ENCODE measurements at places on chromosomes 2 and 18. TPM values are rescaled to one million over a fixed set of nuclear protein-coding genes. Genes with fewer than 3 reads are reported as not detected.
A peak's percentile ranks its signal among the peaks of the same experiment; 100 is the strongest.

GRCh38 chr2:22027345-22028005 is 903.7 kb downstream of the TDRD15 start:
- no peak for DNase-seq

Gene ADD2
- total RNA-seq, result 24.5 TPM

Gene FBXO15
- total RNA-seq, result 2.1 TPM

GRCh38 chr2:81283081-81283480 is 978.5 kb upstream of the LRRTM1 start:
- DNase-seq, result no peak

GRCh38 chr2:108377815-108378630 is at the start of gene SULT1C4:
Gene SULT1C4 (plus strand): TSS chr2:108377954. CDS start chr2:108378338, 384 bp downstream.
- DNase-seq, result no peak

Gene NOSTRIN
- total RNA-seq, result not detected

GRCh38 chr2:145682546-145683157 is 1162.7 kb upstream of the ZEB2 start:
- DNase-seq, result no peak

DNA sequence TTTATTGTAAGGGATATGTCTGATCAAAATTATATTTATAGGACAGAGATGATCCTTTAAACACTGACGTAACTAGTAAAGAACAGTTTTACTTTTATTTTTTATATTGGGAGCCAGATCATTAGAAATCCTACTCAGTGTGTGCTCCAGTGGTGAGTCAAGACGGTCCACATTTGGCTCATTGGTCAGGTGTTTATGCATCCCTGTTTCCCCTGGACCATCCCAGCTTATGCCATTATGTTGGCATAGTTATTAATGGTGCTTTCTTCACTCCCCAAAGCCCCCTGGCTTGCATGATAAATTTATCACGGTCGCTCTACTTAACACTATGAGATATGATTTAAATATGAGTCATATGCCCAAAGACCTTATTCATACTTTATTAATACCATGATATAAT is 293.4 kb downstream of the XIRP2 start:
- DNase-seq, result no peak

DNA sequence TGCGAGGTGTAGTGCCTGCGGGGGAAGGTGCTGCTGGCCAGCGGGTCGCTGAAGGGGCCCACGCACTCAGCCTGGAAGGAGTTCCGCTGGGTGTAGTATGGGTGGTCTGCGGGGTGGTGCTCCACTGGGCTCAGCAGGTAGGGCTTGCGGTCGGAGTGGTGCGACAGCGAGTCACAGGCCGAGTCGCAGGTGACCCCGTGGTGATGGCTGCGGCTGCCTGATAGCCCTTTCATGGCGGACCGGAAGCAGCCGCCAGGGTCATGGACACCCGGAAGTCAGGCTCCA is 429.8 kb downstream of the TGIF1 start:
- no peak for DNase-seq

DNA sequence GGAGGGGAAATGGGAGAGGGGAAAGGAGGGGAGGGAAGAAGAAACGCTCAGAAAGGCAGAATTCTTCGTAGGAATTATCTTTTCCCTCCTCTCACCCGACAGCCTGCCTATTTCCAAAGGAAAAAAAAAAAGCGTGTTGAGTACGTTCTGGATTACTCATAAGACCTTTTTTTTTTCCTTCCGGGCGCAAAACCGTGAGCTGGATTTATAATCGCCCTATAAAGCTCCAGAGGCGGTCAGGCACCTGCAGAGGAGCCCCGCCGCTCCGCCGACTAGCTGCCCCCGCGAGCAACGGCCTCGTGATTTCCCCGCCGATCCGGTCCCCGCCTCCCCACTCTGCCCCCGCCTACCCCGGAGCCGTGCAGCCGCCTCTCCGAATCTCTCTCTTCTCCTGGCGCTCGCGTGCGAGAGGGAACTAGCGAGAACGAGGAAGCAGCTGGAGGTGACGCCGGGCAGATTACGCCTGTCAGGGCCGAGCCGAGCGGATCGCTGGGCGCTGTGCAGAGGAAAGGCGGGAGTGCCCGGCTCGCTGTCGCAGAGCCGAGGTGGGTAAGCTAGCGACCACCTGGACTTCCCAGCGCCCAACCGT is at the start of gene GAD1:
Gene GAD1, plus strand, starts transcription at position 384 of the 589 bp plus-strand sequence. CDS start 1,705 bp downstream, outside the sequence.
- peak; percentile 81 for DNase-seq

Gene MAL
- 59.2 TPM for total RNA-seq

GRCh38 chr2:54194761-54195750 is 61.0 kb downstream of the TSPYL6 start:
- DNase-seq, result no peak

DNA sequence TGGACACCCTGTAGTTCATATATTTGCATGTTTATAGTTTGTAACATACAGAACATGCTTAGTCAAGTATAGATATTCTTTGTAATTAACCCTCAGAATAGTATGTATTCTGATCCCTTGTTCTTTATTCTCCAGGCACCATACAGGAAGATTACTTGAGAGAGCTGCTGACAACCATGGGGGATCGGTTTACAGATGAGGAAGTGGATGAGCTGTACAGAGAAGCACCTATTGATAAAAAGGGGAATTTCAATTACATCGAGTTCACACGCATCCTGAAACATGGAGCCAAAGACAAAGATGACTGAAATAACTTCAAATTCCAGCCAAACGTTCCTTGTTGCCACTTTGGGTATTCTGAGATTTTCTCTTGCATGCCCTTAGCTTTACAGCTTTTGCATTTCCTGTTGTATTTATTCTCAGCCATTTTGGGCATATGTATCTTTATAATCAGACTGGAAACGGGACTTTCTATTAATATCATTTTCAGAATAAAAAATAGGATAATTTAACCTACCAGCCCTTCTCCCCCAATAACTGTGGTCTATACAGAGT is 6.2 kb upstream of the MYL12B start:
- DNase-seq, result no peak

Gene FOXD4L1
- 0.23 TPM for total RNA-seq

DNA sequence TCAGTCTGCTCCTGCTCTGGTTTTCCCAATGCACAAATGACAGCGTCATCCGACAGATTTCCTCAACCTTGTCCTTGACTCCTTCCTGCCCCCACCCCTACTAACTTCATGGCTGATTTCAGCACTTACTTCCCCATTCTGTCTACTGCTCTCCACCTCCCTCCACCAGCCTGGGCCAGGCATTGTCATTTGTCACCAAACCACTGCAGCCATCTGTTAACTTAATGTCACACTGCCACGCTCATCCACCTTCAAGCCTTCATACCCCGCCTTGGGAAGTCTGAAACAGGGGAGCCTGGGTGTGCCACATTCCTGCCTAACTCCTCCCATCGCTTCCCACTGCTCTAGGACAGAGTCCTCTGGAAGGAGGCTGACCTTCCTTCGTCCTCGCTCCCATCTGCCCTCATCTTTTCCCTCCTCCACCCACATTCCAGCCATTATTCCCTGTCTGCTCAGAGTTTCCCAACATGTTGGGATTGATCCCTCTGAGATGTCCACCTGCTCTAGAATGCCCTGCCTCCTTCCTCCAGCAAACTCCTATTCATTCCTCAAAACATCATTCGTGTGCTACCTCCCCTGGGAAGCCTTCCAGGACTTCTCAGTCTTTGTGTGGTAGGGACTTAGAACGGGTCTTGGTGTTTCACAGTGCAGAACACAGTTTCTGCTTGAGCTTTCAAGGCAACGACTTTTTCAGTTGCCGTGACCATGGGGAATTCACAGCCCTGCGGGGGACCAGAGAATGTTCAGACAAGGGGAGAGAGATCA is 42.2 kb upstream of the SMAD7 start:
- no peak for DNase-seq

DNA sequence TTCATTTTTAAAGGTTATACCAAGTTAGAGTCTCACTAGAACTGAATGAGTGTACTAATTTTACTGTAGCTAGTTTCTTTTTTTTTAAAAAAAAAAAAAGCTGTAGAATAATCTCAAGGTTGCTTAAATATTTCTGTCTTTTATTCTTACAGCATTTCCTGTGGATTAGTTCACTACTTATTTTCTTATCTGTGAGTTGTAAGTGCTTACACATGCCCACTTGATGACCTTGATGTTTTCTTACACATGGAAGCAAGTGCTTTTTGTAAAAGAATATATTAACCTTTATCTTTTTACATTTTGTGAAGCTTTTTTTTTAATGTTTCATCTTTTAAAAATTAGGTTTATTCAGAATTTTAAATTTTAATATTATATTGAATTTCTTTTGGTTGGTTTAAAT is 57.8 kb downstream of the MSH2 start:
- DNase-seq, result no peak

DNA sequence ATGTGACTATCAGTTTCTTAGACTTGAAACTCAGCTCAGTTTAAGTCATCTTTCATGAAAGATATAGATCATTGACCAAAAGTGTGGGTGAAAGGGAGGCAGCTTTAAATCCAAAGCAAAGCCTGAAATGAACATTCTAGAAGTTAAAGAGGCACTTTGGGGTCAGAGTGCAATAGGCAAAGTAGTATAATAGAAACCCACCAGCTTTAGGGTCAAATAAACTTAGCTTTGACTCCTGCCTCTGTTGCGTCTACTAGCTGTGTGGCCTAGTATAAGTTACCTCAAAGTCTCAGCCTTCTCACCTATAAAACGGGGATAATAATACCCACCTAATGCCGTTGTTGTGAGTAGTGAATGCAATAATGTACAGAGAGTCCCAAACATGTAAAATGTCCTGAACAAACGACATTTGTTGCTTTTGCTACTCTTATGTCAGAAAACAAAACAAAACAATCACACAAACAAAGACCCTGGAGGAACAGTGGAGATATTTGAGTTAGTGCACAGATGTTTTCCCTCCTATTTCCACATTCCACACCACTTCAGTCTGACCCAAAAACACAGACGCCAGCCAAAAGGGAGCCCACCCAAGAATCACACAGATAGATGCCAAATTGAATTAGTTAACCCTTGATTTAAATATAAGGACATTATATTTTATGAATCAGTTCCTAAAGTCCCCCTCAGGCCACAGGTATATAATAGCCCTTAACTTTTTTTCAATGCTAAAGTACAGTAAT is 657.0 kb downstream of the ARHGAP15 start:
- DNase-seq, result no peak

DNA sequence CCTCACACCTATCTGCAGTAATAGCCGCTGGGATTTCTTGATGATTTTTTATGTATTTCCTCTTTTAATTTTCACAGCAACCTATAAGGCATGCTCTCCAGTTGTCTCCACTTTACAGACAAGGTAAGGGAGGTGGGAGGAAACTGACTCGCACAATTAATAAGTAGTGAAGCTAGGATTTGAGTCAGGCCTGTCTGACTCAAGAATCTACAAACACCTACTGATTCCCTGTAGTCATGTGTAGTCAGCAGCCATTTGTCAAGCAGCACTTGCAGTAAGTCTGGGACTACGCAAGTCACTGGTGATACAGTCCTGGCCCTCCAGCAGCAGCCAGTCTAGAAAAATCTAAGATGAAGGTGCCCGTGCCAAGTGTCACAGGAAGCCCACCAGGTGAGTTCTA is 193.6 kb upstream of the PKDCC start:
- DNase-seq, result peak; percentile 5

DNA sequence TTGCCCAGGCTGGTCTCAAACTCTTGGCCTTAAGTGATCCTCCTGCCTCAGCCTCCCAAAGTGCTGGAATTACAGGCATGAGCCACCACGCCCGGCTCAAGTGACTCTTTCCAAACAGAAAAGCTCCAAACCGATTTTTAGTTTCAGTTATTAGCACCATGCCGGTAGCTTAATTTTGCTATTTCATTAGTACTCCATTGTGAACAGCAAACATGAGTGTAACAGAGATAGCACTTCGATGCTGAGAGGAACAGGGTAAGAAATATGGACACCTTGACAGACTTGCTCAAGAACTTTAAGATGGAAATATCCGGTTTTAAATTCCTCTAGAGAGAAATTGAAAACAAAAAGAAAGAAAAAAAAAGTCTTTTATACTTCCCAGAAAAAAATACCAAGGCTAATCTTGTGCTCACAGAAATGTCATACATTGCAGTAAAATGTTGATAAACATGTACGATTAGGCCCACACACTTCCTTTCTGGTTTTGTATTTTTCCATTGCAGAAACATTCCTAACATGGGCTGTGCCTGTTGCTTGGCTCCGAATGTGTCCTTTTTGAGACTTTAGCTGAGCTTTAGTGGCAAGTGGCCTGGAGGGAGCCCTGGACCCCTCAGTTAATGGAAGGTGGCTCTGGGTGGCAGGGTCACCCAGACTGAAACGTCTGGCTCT is 18.3 kb downstream of the FHL2 start:
- DNase-seq, result no peak

- DNase-seq, result no peak
These were observed 67.6 kb downstream of the RALBP1 start for GRCh38 chr18:9542924-9543323.

DNA sequence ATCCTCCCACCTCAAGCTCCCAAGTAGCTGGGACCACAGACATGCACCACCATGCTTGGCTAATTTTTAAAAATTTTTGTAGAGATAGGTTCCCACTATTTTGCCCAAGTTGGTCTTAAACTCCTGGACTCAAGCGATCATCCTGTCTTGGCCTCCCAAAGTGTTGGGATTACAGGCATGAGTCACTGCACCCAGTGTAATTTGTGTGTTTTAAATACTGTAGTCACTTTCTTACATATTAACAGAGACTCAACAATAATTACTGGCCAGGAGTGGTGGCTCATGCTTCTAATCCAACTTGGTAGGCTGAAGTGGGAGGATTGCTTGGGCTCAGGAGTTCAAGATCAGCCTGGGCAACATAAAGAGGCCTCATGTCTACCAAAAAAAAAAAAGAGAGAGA is 293.0 kb downstream of the RDH14 start:
- DNase-seq, result no peak

Gene SPAG16
- 9.4 TPM for total RNA-seq

Gene C2orf66
- total RNA-seq, result not detected

Gene RAPGEF4
- 0.85 TPM for total RNA-seq

Gene UGT1A8
- not detected for total RNA-seq

DNA sequence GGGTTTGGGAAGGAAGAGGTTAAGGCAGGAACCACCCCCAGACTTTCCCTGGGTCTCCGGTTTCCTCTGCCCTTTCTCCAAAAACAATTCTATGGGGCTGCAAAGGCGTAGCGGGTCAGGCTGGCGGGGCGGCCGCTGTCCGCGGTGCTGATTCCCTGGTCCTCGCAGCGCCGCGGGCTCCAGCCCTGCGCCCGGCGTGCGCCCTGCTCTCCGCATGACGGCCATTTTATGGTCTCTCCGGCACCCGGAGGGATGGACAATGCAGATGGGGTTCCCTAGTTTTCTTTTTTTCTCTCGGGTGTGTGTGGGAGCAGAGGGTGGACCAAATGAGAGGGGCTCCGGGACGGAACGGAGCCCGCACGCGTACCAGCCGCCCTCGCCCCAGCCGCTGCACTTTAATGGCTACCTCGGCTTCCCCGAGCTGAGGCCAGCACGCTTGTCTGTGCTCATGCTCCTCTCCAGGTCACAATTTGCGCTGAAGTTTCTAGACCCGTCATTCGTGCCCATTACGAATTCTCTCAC is 1.6 kb downstream of the ST8SIA3 start:
- peak; percentile 37 for DNase-seq

- DNase-seq, result no peak
These were observed 194.1 kb downstream of the ANAPC1 start for GRCh38 chr2:111689941-111690340.

- no peak for DNase-seq
These were observed 185.9 kb downstream of the ANAPC1 start for GRCh38 chr2:111698089-111698488.
